DND-41 (cell line): ENCODE measurements at places on chromosomes 13 and 19.
A peak's percentile ranks its signal among the peaks of the same experiment; 100 is the strongest.

- no peaks in the 10 kb centered on the region for H3K27me3 ChIP-seq
- no peak overlapping the region for H3K4me3 ChIP-seq
- no peaks in the 10 kb centered on the region for H3K4me1 ChIP-seq
- no peak for DNase-seq
- no peak overlapping the region for H3K27ac ChIP-seq
Measured at GRCh38 chr19:34482380-34483250, 1.1 kb downstream of the WTIP start.

GRCh38 chr19:28606269-28607032 is 606.5 kb downstream of the UQCRFS1 start:
- no peaks in the 10 kb centered on the region for H3K27me3 ChIP-seq
- peaks cover 7% of the 10 kb centered on the region; the same call in 1 of the 2 replicates for H3K4me1 ChIP-seq
- no peak overlapping the region for H3K4me3 ChIP-seq

GRCh38 chr19:2330632-2331284 is 2.3 kb downstream of the SPPL2B start:
- H3K27me3 ChIP-seq = no peaks in the 10 kb centered on the region
- peaks cover 39% of the 10 kb centered on the region for H3K36me3 ChIP-seq
- no peak for DNase-seq
- peak overlapping the region; percentile 43 for H3K4me3 ChIP-seq
- peak overlapping the region; percentile 92 for H3K27ac ChIP-seq
- peaks cover 69% of the 10 kb centered on the region for H3K4me1 ChIP-seq

DNA sequence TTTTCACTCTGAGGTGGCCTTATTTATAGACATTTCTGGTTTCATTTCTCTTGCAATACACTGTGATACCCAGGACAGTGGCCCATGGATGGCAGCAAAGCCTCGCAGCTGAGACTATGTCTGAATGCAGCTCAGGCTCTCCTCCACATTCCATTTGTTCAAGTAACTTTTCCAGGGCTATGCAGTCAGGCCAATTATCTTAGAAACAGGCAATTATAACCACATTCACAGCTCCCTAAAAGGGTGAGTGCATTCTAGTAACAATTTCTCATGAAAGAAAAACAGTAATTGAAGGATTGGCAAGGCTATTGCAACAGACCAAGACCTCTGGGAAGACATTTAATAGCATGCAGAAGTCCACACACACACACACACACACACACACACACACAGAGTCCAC is 264.0 kb downstream of the TBC1D4 start:
- H3K4me1 ChIP-seq = peaks cover 7% of the 10 kb centered on the region; the same call in 1 of the 2 replicates
- H3K27ac ChIP-seq = no peak overlapping the region

DNA sequence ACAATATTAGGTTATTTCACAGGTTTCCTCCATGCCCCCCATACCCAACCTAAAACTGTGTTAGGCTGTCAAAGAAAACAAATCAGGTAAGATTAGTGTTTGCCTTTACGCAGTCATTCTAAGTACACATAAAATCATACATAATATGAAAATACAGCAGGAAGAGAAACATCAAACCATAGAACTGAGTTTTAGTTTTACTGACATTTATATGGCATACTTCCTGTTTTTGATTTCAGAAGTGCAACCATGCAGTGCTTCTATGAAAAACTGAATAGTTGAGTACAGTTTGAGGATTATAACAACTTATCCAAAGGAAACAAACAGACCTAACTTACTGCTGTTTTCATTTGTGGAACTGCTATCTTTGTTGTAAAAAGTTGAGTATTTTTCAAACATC is 91.3 kb downstream of the KCNRG start:
- H3K4me1 ChIP-seq = peaks cover 15% of the 10 kb centered on the region
- no peaks in the 10 kb centered on the region for H3K27me3 ChIP-seq
- peaks cover 11% of the 10 kb centered on the region; the same call in 1 of the 2 replicates for H3K36me3 ChIP-seq
- no peak for DNase-seq
- peak overlapping the region; percentile 34 for H3K27ac ChIP-seq
- no peak overlapping the region for H3K4me3 ChIP-seq

- H3K36me3 ChIP-seq = no peaks in the 10 kb centered on the region
- no peak for DNase-seq
Measured at GRCh38 chr13:21748166-21748565, 77.3 kb downstream of the FGF9 start.

DNA sequence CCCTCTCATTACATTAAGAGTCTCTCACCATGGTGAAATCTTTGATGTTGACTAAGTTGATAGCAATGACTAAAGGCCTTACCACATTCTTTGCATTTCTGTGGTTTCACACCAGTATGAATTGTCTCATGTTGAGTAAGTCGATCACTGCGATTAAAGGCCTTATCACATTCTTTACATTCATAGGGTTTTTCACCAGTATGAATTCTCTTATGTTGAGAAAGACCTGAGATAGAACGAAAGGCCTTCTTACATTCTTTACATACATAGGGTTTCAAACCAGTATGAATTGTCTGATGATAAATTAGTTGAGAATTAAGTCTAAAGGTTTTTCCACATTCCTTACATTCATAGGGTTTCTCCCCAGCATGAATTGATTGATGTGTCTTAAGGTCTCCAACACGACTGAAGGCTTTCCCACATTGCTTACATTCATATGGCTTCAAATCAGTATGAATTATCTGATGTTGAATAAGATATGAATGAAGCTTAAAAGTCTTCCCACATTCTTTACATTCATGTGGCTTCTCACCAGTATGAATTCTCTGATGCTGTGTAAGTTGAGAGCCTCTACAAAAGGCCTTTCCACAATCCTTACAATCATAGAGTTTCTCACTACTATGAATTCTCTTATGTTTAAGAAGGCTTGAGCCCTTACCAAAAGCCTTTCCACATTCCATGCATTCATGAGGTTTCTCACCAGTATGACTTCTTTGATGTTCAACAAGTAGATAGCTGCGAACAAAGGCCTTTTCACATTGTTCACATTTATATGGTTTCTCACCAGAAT is 45.6 kb downstream of the ZNF283 start:
- no peak for DNase-seq
- H3K27me3 ChIP-seq = no peaks in the 10 kb centered on the region
- H3K27ac ChIP-seq = no peak overlapping the region
- H3K4me3 ChIP-seq = no peak overlapping the region

GRCh38 chr19:36417752-36418286 is 625 bp downstream of the ZFP82 start:
- H3K36me3 ChIP-seq = peaks cover 37% of the 10 kb centered on the region
- DNase-seq = peak; percentile 28
- H3K4me1 ChIP-seq = peaks cover 32% of the 10 kb centered on the region
- no peaks in the 10 kb centered on the region for H3K27me3 ChIP-seq
- H3K27ac ChIP-seq = peak overlapping the region; percentile 92
- peak overlapping the region; percentile 89 for H3K4me3 ChIP-seq

- DNase-seq = peak; percentile 69
- peaks cover 10% of the 10 kb centered on the region for H3K4me1 ChIP-seq
- no peak overlapping the region for H3K27ac ChIP-seq
- peaks cover 33% of the 10 kb centered on the region for H3K36me3 ChIP-seq
- H3K4me3 ChIP-seq = no peak overlapping the region
Measured at GRCh38 chr19:584240-585001, 5.3 kb upstream of the HCN2 start.

DNA sequence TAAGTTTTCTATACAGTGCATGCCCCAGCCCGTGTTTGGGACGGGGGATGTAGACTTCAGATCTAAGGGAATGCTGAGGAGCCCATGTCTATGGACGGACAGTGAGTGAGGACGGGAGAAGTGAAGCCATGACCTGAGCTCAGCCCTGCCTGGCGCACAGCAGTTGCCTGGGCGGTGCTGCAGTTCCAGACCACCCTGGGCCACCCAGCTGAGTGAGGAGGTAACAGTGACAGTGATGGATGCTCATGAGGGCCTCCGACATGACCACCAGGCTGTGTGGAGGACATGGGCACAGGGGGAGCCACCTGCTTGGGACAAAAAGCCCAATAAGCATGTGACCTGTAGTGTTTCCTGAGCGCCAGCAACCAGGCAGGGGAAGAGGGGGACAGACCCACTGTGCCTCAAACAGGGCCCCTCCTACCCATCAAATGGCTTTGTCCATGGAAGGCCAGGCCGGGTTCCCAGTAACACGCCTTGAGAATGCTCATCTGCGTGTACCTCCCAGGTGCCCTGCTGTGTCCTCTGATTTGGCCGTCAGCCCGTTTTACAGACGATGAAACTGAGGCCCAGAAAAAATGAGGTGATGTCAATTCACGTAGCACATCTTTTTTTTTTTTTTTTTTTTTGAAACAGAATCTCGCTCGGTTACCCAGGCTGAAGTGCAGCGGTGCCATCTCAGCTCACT is 22.6 kb downstream of the NOSIP start:
- H3K4me1 ChIP-seq = no peaks in the 10 kb centered on the region
- no peak for DNase-seq
- peaks cover 51% of the 10 kb centered on the region for H3K36me3 ChIP-seq
- H3K4me3 ChIP-seq = no peak overlapping the region
- H3K27ac ChIP-seq = no peak overlapping the region

DNA sequence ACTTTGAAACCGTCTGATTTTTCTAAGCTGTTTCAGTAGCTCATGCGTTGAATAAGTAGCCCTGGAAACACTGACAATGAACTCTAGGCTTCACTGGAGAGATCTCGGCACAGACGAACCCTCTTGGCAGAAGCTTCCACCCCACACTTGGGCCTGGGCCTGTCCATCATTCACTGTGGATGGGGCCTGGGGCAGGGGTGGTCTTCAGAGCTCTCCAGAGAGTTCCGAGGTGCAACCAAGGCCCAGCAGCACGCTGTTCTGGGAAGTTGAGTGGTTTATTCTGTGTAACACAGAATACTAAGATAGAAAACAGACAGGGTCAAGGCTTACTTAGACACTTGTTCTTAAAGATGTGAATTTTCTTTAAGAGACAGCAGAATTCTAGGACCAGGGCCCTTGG is 21.9 kb downstream of the NAXD start:
- H3K27ac ChIP-seq = no peak overlapping the region
- no peaks in the 10 kb centered on the region for H3K4me1 ChIP-seq
- no peaks in the 10 kb centered on the region for H3K27me3 ChIP-seq
- no peak overlapping the region for H3K4me3 ChIP-seq
- peaks cover 84% of the 10 kb centered on the region for H3K36me3 ChIP-seq
- DNase-seq = no peak

- DNase-seq = no peak
- no peak overlapping the region for H3K27ac ChIP-seq
- H3K4me3 ChIP-seq = no peak overlapping the region
- H3K4me1 ChIP-seq = peaks cover 9% of the 10 kb centered on the region
Measured at GRCh38 chr13:24564881-24565280, 52.3 kb upstream of the PARP4 start.

DNA sequence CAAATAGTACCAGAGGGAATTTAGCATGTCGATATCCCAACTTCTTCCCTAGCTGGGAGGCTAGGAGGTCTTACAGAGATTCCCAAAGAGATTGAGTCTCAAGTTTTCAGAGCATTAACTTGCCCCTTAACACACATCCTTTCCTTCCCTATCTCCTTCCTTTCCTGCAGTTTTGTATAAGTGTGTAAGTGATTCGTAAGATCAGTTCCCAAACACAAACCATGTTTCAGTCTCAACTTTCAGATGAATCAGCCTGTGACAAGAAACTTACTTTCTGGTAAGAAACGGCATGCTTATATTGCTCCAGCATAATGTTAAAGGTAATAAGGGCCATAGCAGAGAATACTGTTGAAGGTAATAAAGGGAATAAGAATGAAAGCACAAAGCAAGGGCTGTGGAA is 472.2 kb downstream of the LIG4 start:
- DNase-seq = no peak
- no peaks in the 10 kb centered on the region for H3K4me1 ChIP-seq
- H3K27me3 ChIP-seq = no peaks in the 10 kb centered on the region

GRCh38 chr19:49767381-49767780 is 580 bp downstream of the AP2A1 start:
- no peaks in the 10 kb centered on the region for H3K27me3 ChIP-seq
- H3K36me3 ChIP-seq = peaks cover 7% of the 10 kb centered on the region; the same call in 1 of the 2 replicates
- H3K4me1 ChIP-seq = peaks cover 30% of the 10 kb centered on the region
- DNase-seq = no peak
- peak overlapping the region; percentile 84 for H3K27ac ChIP-seq

DNA sequence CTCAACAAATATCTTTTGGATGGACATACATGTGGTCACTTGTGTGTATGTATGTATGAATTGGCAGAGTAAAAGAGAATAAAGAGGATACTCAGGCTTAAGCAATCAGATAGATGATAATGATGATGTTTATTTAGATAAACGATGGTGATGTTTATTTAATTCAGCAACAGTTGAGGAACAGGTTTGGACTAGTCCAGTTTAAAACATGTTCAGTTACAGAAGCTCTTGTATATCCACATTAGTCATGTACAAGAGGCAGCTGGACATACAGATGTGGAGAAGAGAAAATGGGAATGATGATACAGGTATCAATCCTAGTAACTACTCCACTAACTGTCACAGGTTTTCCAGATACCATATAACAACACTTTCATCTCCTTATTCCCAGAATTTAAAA is 232.1 kb downstream of the DIAPH3 start:
- DNase-seq = no peak
- no peaks in the 10 kb centered on the region for H3K4me1 ChIP-seq
- no peak overlapping the region for H3K4me3 ChIP-seq
- H3K27me3 ChIP-seq = no peaks in the 10 kb centered on the region
- H3K27ac ChIP-seq = no peak overlapping the region
- peaks cover 14% of the 10 kb centered on the region for H3K36me3 ChIP-seq

DNA sequence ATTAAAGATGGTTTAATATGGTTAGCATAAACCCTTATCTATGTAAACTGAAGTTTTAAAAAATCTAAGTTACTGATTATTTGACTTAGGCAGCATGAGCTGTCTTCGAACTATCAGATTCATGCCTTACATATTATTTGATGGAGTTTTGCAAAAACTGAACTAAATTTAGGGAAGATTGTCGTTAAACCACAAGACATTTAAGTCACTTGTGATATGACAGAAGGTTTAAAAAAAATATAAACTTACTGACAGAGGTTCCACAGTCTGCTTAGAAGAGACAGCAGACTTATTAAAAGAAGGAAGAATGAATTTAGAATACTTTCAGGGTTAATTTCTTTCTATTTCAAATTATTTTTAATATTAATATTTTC is 110.9 kb upstream of the FRY start:
- H3K36me3 ChIP-seq = no peaks in the 10 kb centered on the region
- peaks cover 17% of the 10 kb centered on the region for H3K27me3 ChIP-seq
- no peak overlapping the region for H3K27ac ChIP-seq
- DNase-seq = no peak
- no peak overlapping the region for H3K4me3 ChIP-seq

DNA sequence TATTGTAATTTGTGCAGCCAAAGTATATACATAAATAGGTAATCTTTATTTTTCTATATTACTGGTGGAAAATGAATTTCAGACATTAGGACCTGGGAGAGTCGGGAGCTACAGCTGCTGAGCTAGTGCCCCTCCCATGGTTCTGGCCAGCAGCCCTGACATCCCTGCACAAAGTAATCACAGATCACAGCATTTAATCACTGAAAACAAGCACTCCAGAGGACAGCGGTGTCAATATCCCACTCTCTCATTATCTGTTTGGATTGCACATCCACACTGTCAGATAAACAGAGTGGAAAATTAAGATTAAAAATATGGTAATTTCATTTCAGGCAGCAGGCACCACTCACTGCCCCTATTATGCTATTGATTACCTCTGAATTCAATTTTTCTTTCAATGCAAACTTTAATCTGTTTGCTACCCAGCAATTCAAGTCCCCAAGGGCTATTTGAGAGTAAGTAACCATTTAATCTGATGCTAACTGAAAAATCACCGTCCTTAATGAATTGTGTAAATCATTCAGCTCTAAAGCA is 254.1 kb upstream of the SOX21 start:
- H3K27ac ChIP-seq = no peak overlapping the region
- no peaks in the 10 kb centered on the region for H3K36me3 ChIP-seq
- no peaks in the 10 kb centered on the region for H3K4me1 ChIP-seq
- H3K27me3 ChIP-seq = no peaks in the 10 kb centered on the region
- DNase-seq = no peak

- H3K27me3 ChIP-seq = no peaks in the 10 kb centered on the region
- no peak overlapping the region for H3K4me3 ChIP-seq
Measured at GRCh38 chr19:42634409-42635232, 39.9 kb upstream of the CEACAM8 start.
